ENCODE measurements at places on chromosomes 2 and 18.

GRCh38 chr2:240423788-240424191 is 11.7 kb upstream of the GPC1 start:
- no peaks in the 10 kb centered on the region for H3K36me3 ChIP-seq
- no peak for DNase-seq
- H3K4me1 ChIP-seq = peaks cover 13% of the 10 kb centered on the region
- no peak overlapping the region for H3K4me3 ChIP-seq

DNA sequence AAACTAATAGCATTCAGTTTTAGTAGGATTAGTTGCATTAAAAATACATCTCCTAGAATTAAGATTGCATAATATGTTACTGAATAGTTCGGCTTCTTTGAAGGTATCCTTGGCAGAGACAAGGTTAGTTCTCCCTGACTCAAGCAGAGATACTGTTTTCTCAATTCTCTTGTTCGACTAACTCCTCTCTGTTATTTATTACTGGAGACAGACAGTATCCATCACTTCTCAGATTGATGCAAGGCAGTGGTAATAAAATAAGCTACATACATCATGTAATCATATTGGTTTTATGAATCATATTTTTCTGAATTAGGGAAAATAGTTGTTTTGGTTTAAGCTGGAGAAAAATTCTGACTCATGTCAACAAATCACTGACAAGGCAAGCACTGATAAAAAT is 134.8 kb downstream of the SLC8A1 start:
- H3K27me3 ChIP-seq = no peaks in the 10 kb centered on the region
- H3K4me1 ChIP-seq = no peaks in the 10 kb centered on the region
- no peak overlapping the region for H3K4me3 ChIP-seq
- no peaks in the 10 kb centered on the region for H3K36me3 ChIP-seq
- H3K27ac ChIP-seq = no peak overlapping the region

- no peaks in the 10 kb centered on the region for H3K27me3 ChIP-seq
- no peak overlapping the region for H3K27ac ChIP-seq
- DNase-seq = no peak
- H3K4me3 ChIP-seq = no peak overlapping the region
- H3K4me1 ChIP-seq = no peaks in the 10 kb centered on the region
- H3K36me3 ChIP-seq = no peaks in the 10 kb centered on the region
These were observed 985.0 kb downstream of the BCL11A start for GRCh38 chr2:59568461-59568860.

DNA sequence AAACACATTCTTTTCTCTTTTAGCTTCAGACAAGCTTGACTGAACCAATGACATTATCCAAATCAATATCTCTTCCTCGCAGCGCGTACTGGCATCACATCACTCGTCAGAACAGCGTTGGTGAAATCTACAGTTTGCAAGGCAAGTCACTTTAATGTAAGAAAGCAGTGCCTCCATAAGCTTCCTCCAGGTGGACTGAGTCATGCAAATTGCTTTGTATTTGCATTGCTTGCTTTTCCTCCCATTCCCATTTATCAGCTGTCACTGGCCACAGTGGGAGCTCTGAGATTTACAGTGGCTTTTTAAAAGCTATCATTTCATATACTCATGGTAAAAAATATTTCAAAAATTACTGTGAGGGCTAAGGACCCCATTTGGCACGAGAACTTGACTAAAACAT is 189.9 kb downstream of the CD226 start:
- DNase-seq = no peak
- peaks cover 4% of the 10 kb centered on the region for H3K36me3 ChIP-seq
- H3K27me3 ChIP-seq = no peaks in the 10 kb centered on the region
- H3K27ac ChIP-seq = no peak overlapping the region

Data from activated CD8-positive, alpha-beta T cell treated with anti-CD3 and anti-CD28 coated beads for 36 hours (primary cell).